ENCODE measurements at places on chromosomes 4 and X. TPM values are rescaled to one million over a fixed set of nuclear protein-coding genes. Genes with fewer than 3 reads are reported as not detected.

RASL11B gene
- total RNA-seq = 0.50 TPM

- H3K27ac ChIP-seq = no peak overlapping the region
- DNase-seq = no peak
- no peaks in the 10 kb centered on the region for H3K4me1 ChIP-seq
- no peaks in the 10 kb centered on the region for H3K27me3 ChIP-seq
Measured at GRCh38 chr4:186592445-186592844, 37.1 kb upstream of the MTNR1A start.

FAM47A gene
- total RNA-seq = not detected

DNA sequence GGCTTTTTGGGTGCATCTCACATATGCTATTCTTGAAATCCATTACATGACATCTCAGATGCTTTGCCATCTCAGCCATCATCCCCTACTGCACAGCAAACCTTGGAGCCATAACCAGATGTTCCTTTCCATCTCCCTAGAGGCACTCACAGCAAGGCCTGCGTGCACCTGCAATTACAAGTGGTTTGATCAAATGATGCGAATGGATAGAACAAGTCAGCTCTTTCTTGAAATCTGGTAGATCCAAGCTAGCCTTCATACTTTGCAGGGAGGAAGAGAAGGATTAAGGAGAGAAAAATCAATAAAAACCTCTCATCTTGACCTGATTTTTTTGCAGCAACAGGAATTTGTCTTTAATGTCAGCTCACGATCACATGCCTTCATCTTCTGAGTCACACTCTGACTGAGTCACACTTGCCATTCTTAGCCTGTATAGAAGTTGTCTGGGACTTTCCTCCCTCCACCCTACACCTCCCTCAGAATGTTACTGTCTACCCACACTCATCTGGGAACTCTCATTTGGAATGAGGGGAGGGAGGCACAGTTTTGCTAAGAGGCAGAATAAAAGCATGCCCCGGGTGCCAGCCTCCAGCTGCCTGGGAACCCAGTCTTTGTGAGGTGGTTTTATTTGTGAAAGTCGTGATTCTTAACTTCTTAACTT lies 11.9 kb upstream of the TRIML1 start:
- no peak overlapping the region for H3K4me3 ChIP-seq
- DNase-seq = no peak
- no peaks in the 10 kb centered on the region for H3K27me3 ChIP-seq
- no peaks in the 10 kb centered on the region for H3K36me3 ChIP-seq
- H3K4me1 ChIP-seq = no peaks in the 10 kb centered on the region
- H3K27ac ChIP-seq = no peak overlapping the region

- DNase-seq = no peak
- peaks cover 14% of the 10 kb centered on the region for H3K27me3 ChIP-seq
- H3K4me3 ChIP-seq = no peak overlapping the region
Measured at GRCh38 chr4:168744021-168744420, 247.2 kb downstream of the PALLD start.

GRCh38 chr4:106565727-106566126 lies 197.1 kb upstream of the GIMD1 start:
- DNase-seq = no peak
- no peak overlapping the region for H3K27ac ChIP-seq
- H3K4me1 ChIP-seq = no peaks in the 10 kb centered on the region

DNA sequence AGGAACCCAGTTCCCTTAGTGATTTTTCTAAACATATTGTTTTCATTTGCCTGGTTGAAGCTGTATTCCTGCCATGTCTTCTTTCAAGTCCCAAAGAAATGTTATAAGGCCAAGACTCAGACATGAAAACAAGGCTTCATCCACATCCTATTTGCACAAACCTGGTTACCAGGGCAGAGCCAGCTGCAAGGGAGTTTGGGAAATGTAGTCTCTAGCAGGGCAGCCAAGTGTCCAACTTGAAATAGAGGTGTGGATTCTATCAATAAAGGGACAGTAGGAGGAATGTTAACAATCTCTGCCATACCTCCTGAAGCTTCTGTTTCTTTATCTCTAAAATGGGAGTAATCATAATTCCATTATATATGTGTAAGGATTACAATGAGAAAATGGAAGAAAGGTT lies 56.6 kb downstream of the INTS12 start:
- H3K4me3 ChIP-seq = no peak overlapping the region
- DNase-seq = no peak
- no peaks in the 10 kb centered on the region for H3K36me3 ChIP-seq
- peaks cover 9% of the 10 kb centered on the region for H3K27me3 ChIP-seq
- no peak overlapping the region for H3K27ac ChIP-seq
- no peaks in the 10 kb centered on the region for H3K4me1 ChIP-seq

- H3K27me3 ChIP-seq = no peaks in the 10 kb centered on the region
- H3K36me3 ChIP-seq = peaks cover 53% of the 10 kb centered on the region
- peaks cover 33% of the 10 kb centered on the region for H3K4me1 ChIP-seq
- H3K4me3 ChIP-seq = no peak overlapping the region
- DNase-seq = no peak
Measured at GRCh38 chr4:113586072-113586471, 175.5 kb downstream of the CAMK2D start.

DNA sequence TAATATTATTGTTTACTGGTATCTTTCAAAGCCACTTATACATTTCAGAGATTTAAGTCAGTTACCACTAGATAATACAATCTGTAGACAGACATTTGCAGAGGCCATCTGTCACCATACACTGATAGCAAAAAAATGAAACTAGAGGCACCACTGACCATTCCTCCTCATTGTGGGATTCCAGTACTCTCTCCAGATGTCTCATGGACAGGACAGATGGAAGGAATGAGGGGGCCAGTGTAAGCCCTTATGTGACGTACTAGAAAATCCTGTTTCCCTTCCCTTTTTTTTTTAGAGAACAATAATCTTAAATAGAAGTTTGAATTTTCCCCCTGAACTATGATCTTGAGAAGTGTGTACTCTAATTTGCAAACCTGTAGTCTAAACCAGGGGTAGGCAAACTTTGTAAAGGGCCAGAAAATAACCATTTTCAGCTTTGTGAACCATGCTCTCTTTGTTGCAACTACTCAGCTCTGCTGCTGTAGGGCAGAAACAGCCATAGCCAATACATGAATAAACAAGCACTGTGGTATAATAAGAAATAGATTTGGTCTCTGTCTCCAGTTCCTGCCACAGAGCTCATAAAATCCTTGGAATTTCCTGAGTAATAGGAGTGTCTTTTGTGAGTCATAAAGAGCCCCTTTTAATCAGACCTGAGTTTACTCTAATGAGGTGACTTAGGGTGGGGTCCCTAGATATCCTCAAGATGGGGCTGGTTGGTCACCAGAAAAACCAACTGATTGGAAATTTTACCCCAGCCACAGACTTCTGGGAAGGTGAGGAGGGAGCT lies 90.4 kb downstream of the MOSPD2 start:
- no peaks in the 10 kb centered on the region for H3K27me3 ChIP-seq
- no peak overlapping the region for H3K27ac ChIP-seq
- no peaks in the 10 kb centered on the region for H3K36me3 ChIP-seq
- H3K4me3 ChIP-seq = no peak overlapping the region
